Cardiac ventricle fibroblast (primary cell): ENCODE measurements at places on chromosomes 11 and 22. TPM values are rescaled to one million over a fixed set of nuclear protein-coding genes. Genes with fewer than 3 reads are reported as not detected.

RFPL1 gene
- not detected in 2 replicates for total RNA-seq

FAM76B gene
- total RNA-seq, result 8.0 and 9.0 TPM in 2 replicates

OR52H1 gene
- total RNA-seq, result not detected in 2 replicates

SIK3 gene
- 15.4 and 26.9 TPM in 2 replicates for total RNA-seq

FGF4 gene
- not detected in 2 replicates for total RNA-seq

DMC1 gene
- 0.06 and 0.10 TPM in 2 replicates for total RNA-seq

APOL3 gene
- total RNA-seq, result 13.9 and 22.9 TPM in 2 replicates

PRR33 gene
- not detected in 2 replicates for total RNA-seq

ALDH3B2 gene
- total RNA-seq, result not detected in 2 replicates

BEST1 gene
- total RNA-seq, result 1.2 and 2.5 TPM in 2 replicates

OR8D4 gene
- not detected in 2 replicates for total RNA-seq

MRGPRG gene
- not detected in 2 replicates for total RNA-seq

DSCAML1 gene
- total RNA-seq, result not detected in 2 replicates

MPZL3 gene
- 0.05 and 0.06 TPM in 2 replicates for total RNA-seq

MMP13 gene
- total RNA-seq, result not detected in 2 replicates

NPAS4 gene
- not detected in 2 replicates for total RNA-seq

UNC93B1 gene
- 26.9 and 31.6 TPM in 2 replicates for total RNA-seq

HEPN1 gene
- total RNA-seq, result not detected in 2 replicates

SLC25A1 gene
- 77.9 and 99.0 TPM in 2 replicates for total RNA-seq

RTN4RL2 gene
- total RNA-seq, result 1.4 and 2.7 TPM in 2 replicates

FOLR3 gene
- not detected in 2 replicates for total RNA-seq

IL18BP gene
- 1.7 and 9.0 TPM in 2 replicates for total RNA-seq

C22orf42 gene
- total RNA-seq, result not detected in 2 replicates

OSBPL5 gene
- total RNA-seq, result 29.2 and 42.4 TPM in 2 replicates

RASD2 gene
- not detected in 2 replicates for total RNA-seq

PARVG gene
- total RNA-seq, result not detected in 2 replicates

MPST gene
- total RNA-seq, result 75.2 and 85.1 TPM in 2 replicates

SLN gene
- total RNA-seq, result not detected in 2 replicates
